ENCODE measurements at places on chromosomes 3 and 15. TPM values are rescaled to one million over a fixed set of nuclear protein-coding genes. Genes with fewer than 3 reads are reported as not detected.

Gene TAGLN3
- total RNA-seq, result not detected

Gene C2CD4B
- 1.2 TPM for total RNA-seq

Gene GCNT3
- 0.56 TPM for total RNA-seq

Gene IGSF11
- not detected for total RNA-seq

Gene ADAMTS17
- 0.49 TPM for total RNA-seq

Gene EEFSEC
- total RNA-seq, result 9.3 TPM

Gene PRICKLE2
- total RNA-seq, result 35.1 TPM

Gene ADGRG7
- total RNA-seq, result not detected

Gene MAP6D1
- total RNA-seq, result 2.7 TPM

Gene PLSCR5
- not detected for total RNA-seq

Gene PRR20G
- total RNA-seq, result not detected

Gene ZNF80
- not detected for total RNA-seq

Gene NANOGP8
- not detected for total RNA-seq

Gene CPEB1
- 1.2 TPM for total RNA-seq

Gene SOX14
- not detected for total RNA-seq

Gene MAPKAPK3
- total RNA-seq, result 17.1 TPM

Gene TMEM207
- total RNA-seq, result not detected

Gene ZNF35
- 5.1 TPM for total RNA-seq

Gene FBLN2
- total RNA-seq, result 586 TPM

Gene TTC21A
- 0.64 TPM for total RNA-seq

Gene SLC12A1
- not detected for total RNA-seq

Gene RARRES1
- 26.0 TPM for total RNA-seq

Gene GHRL
- not detected for total RNA-seq

Gene COL6A6
- 0.50 TPM for total RNA-seq

Gene REC114
- not detected for total RNA-seq

Gene C3orf20
- total RNA-seq, result not detected

Gene SCN5A
- 0.05 TPM for total RNA-seq

Gene SPINT1
- 0.24 TPM for total RNA-seq

Gene LRRIQ4
- total RNA-seq, result not detected

Gene GP9
- total RNA-seq, result not detected

Gene GOLGA8N
- 3.6 TPM for total RNA-seq

Data from cardiac ventricle fibroblast (primary cell).